Activated T-cell treated with anti-CD3 and anti-CD28 coated beads for 1 hour (primary cell): ENCODE measurements at places on chromosomes 5 and 9.

- DNase-seq, result no peak
Observed at GRCh38 chr5:137233726-137234125, 265.4 kb downstream of the SPOCK1 start.

- no peak for DNase-seq
Observed at GRCh38 chr9:91180240-91180929, 181.3 kb downstream of the AUH start.

- DNase-seq, result no peak
Observed at GRCh38 chr5:149646564-149646963, 65.3 kb downstream of the ARHGEF37 start.

- DNase-seq, result no peak
Observed at GRCh38 chr5:2213121-2213730, 330.5 kb upstream of the IRX4 start.

DNA sequence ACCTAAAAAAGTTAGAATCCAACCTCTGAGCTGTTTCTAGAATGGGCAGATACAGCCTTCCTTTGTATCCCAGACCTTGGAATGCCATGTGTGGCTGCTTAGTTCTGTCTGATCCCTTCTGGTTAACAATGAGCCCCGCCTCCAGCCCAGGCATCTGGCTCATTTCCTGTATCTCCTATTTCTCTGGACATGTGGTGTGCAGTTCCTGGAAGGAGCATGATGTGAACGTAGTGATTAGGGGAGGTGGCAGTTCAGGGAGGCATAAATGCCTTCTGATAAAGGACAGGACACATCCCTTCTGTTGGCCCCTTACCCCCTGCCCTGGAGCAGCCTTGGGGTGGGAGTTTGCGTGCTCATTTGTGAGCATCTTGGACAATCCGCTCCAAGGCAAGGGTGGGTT, 243.0 kb downstream of the ZSWIM6 start:
- no peak for DNase-seq

GRCh38 chr9:1005043-1005667, 28.7 kb downstream of the DMRT3 start:
- DNase-seq, result no peak

- no peak for DNase-seq
Observed at GRCh38 chr9:13427587-13427986, 148.1 kb upstream of the MPDZ start.

- no peak for DNase-seq
Observed at GRCh38 chr9:19922476-19923118, 133.8 kb upstream of the SLC24A2 start.

DNA sequence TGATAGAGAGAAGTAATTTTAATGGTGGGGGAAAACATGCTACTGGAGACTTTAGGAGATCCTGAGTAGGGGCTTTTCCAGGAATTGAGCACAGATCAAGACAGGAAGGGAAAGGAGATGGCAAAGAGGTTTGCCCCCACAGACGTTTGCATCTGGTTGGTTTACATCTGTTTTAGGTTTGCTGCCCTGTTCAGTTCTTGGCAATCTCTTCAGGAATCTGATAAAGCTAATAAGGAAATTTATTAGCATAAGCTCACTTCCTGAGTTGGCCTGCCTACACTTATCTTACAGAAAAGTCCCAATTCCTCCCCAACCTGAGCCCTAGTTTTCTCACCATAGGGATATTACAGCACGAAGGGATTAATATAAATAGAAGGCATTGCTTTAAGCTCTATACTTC, 3.4 kb upstream of the CFAP95 start:
- no peak for DNase-seq

GRCh38 chr5:163614787-163615186, 109.4 kb downstream of the MAT2B start:
- no peak for DNase-seq

- DNase-seq, result no peak
Observed at GRCh38 chr5:30802961-30803705, 390.4 kb upstream of the CDH6 start.
